H4 (cell line): ENCODE measurements at places on chromosomes 4 and X. TPM values are rescaled to one million over a fixed set of nuclear protein-coding genes. Genes with fewer than 3 reads are reported as not detected.

The CDS1 gene
- 3.1 and 3.7 TPM in 2 replicates for total RNA-seq

The AADAT gene
- 2.8 and 5.0 TPM in 2 replicates for total RNA-seq

The TSPAN7 gene
- total RNA-seq = 8.8 and 14.6 TPM in 2 replicates

The IL2RG gene
- total RNA-seq = not detected in 2 replicates

The POU4F2 gene
- not detected in 2 replicates for total RNA-seq

The LAMP2 gene
- 135 and 214 TPM in 2 replicates for total RNA-seq

The FAAH2 gene
- total RNA-seq = not detected in 2 replicates

The FGA gene
- not detected in 2 replicates for total RNA-seq

The RNF175 gene
- not detected in 2 replicates for total RNA-seq

The CLDN22 gene
- total RNA-seq = not detected in 2 replicates

The CENPVL1 gene
- total RNA-seq = not detected in 2 replicates

The CXorf65 gene
- total RNA-seq = not detected in 2 replicates

The ZBTB49 gene
- 4.6 and 5.5 TPM in 2 replicates for total RNA-seq

The TASL gene
- total RNA-seq = not detected in 2 replicates

The NWD2 gene
- total RNA-seq = not detected in 2 replicates

The MAGEB2 gene
- 0.46 and 1.5 TPM in 2 replicates for total RNA-seq

The LONRF3 gene
- total RNA-seq = 1.8 and 2.7 TPM in 2 replicates

The KLF8 gene
- 0.12 TPM in 1 of 2 replicates, not detected in the other for total RNA-seq

The MAGEA1 gene
- total RNA-seq = 153 and 209 TPM in 2 replicates

The TMSB15A gene
- 105 and 116 TPM in 2 replicates for total RNA-seq

The MXRA5 gene
- total RNA-seq = not detected in 2 replicates

The LGI2 gene
- 0.04 and 0.12 TPM in 2 replicates for total RNA-seq

The CABS1 gene
- total RNA-seq = not detected in 2 replicates

The RAI2 gene
- 0.87 TPM in 1 of 2 replicates, not detected in the other for total RNA-seq

The PARM1 gene
- 3.4 and 4.3 TPM in 2 replicates for total RNA-seq

The EREG gene
- total RNA-seq = not detected in 2 replicates

The PRR32 gene
- total RNA-seq = not detected in 2 replicates

The SYP gene
- 0.19 TPM in 1 of 2 replicates, not detected in the other for total RNA-seq

The NMU gene
- 2.8 and 6.1 TPM in 2 replicates for total RNA-seq

The LRAT gene
- 0.14 and 0.21 TPM in 2 replicates for total RNA-seq

The ARHGEF9 gene
- total RNA-seq = 9.1 and 16.1 TPM in 2 replicates

The KCTD8 gene
- 0.18 and 0.21 TPM in 2 replicates for total RNA-seq

The TMEM33 gene
- 101 and 105 TPM in 2 replicates for total RNA-seq

The EVC gene
- total RNA-seq = 5.5 and 6.7 TPM in 2 replicates

The NDP gene
- total RNA-seq = 0.39 TPM in 1 of 2 replicates, not detected in the other

The STS gene
- total RNA-seq = 2.9 and 3.0 TPM in 2 replicates

The SNCA gene
- total RNA-seq = 19.5 and 29.6 TPM in 2 replicates

The NSG1 gene
- total RNA-seq = 7.5 and 8.9 TPM in 2 replicates

The SCFD2 gene
- 15.6 and 16.2 TPM in 2 replicates for total RNA-seq

The EDNRA gene
- total RNA-seq = not detected in 2 replicates

The ENOX2 gene
- 7.3 and 14.8 TPM in 2 replicates for total RNA-seq

The RHOH gene
- 0.49 TPM in 1 of 2 replicates, not detected in the other for total RNA-seq

The PRDM5 gene
- total RNA-seq = 9.1 and 11.7 TPM in 2 replicates

The CD38 gene
- 0.02 TPM in 1 of 2 replicates, not detected in the other for total RNA-seq

The LRP2BP gene
- total RNA-seq = 0.35 and 0.39 TPM in 2 replicates

The SSX3 gene
- not detected in 2 replicates for total RNA-seq

The NAA10 gene
- total RNA-seq = 167 and 216 TPM in 2 replicates

The ZFP42 gene
- total RNA-seq = not detected in 2 replicates

The DKK2 gene
- 0.87 and 3.3 TPM in 2 replicates for total RNA-seq

The MAGEE1 gene
- total RNA-seq = 0.92 and 1.5 TPM in 2 replicates

The CXorf49 gene
- total RNA-seq = not detected in 2 replicates

The MTMR8 gene
- 0.82 and 1.6 TPM in 2 replicates for total RNA-seq

The SPRY1 gene
- 1.3 and 2.6 TPM in 2 replicates for total RNA-seq

The MAGEA8 gene
- not detected in 2 replicates for total RNA-seq

The RAB40A gene
- total RNA-seq = 0.04 TPM in 1 of 2 replicates, not detected in the other

The CDX4 gene
- total RNA-seq = not detected in 2 replicates
